ENCODE measurements at places on chromosomes 2 and 18. TPM values are rescaled to one million over a fixed set of nuclear protein-coding genes. Genes with fewer than 3 reads are reported as not detected.

SDC1 gene
- 7.2 TPM for polyA plus RNA-seq

UBE2E3 gene
- polyA plus RNA-seq, result 144 TPM

TUBB6 gene
- polyA plus RNA-seq, result 200 TPM

TRABD2A gene
- polyA plus RNA-seq, result 0.14 TPM

ODC1 gene
- polyA plus RNA-seq, result 130 TPM

INPP4A gene
- polyA plus RNA-seq, result 14.2 TPM
